G401 (cell line): ENCODE measurements at places on chromosomes 1 and 21. TPM values are rescaled to one million over a fixed set of nuclear protein-coding genes. Genes with fewer than 3 reads are reported as not detected.

Gene GPR37L1
- not detected in 2 replicates for total RNA-seq

Gene TMPRSS15
- 5.7 and 13.4 TPM in 2 replicates for total RNA-seq

Gene RGS18
- not detected in 2 replicates for total RNA-seq

Gene GPN2
- total RNA-seq, result 20.0 and 26.9 TPM in 2 replicates

Gene AIRE
- total RNA-seq, result 0.86 and 1.7 TPM in 2 replicates

Gene ANKRD34A
- 2.5 and 16.1 TPM in 2 replicates for total RNA-seq

Gene C1orf87
- not detected in 2 replicates for total RNA-seq

Gene CLCA4
- total RNA-seq, result not detected in 2 replicates

Gene ANKRD35
- total RNA-seq, result not detected in 2 replicates

Gene CORT
- total RNA-seq, result not detected in 2 replicates

Gene ATP1A4
- total RNA-seq, result not detected in 2 replicates

Gene CD1E
- total RNA-seq, result not detected in 2 replicates

Gene CHD5
- 12.0 and 13.5 TPM in 2 replicates for total RNA-seq

Gene KCNK2
- not detected in 2 replicates for total RNA-seq

Gene PTPN7
- total RNA-seq, result not detected in 2 replicates

Gene TCEANC2
- total RNA-seq, result 3.0 and 5.7 TPM in 2 replicates

- no peak for DNase-seq
Observed at GRCh38 chr1:182633657-182634281, 29.6 kb upstream of the RGS16 start.

DNA sequence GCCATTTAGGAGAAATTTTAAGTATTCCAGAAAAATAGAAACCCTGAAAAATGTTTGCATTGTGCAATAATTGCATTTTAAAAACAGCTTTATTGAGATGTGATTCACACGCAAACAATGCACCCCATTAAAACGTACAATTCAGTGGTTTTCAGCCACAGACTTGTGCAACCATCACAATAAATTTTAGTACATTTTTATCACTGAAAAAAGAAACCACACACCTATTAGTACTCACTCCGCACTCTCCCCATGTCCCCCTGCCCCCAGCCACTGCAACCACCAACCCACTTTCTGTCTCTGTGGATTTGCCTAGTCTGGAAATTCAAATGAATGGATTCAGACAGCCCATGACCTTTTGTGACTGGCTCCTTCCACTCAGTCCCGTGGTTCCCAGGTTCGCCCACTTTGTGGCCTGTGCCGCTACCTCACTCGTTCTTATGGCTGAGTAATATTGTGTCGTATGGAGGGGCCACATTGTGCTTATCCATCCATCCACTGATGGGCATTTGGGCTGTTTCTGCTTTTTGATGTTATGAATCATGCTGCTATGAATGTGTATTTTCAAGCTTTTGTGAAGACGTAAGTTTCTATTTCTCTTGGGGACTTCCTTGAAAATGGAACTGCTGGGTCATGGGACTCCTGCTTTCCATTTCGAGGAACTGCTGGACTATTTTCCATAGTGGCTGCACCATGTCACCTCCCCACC, 147.7 kb upstream of the ARHGEF16 start:
- no peak for DNase-seq

GRCh38 chr1:97833881-97834280, 87.0 kb downstream of the DPYD start:
- DNase-seq, result no peak

- DNase-seq, result no peak
Observed at GRCh38 chr1:208763971-208764370, 519.8 kb upstream of the PLXNA2 start.

- no peak for DNase-seq
Observed at GRCh38 chr1:221979444-221980032, 237.6 kb upstream of the DUSP10 start.

GRCh38 chr1:1345860-1346500, 3.2 kb downstream of the DVL1 start:
- DNase-seq, result no peak

- DNase-seq, result no peak
Observed at GRCh38 chr1:53406551-53407235, 52.5 kb upstream of the DMRTB1 start.

- no peak for DNase-seq
Observed at GRCh38 chr1:17304151-17304825, 3.7 kb upstream of the PADI4 start.

DNA sequence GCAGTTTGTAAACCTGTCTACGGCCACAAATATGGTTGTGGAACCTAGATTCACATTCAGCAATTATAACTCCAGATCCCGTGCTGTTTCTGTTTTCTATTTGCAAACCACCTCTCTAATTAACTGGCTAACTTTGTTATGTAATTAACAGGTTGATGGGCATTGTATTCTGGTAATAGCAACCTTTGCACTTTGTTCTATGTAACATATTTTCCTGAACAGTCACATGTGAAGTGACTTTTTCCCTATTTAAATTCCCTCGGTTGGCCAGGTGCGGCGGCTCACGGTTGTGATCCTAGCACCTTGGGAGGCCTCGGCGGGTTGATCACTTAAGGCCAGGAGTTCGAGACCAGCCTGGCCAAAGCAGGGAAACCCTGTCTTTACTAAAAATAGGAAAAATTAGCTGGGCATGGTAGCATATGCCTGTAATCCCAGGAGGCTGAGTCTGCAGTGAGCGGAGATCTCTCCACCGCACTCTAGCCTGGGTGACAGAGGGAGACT, 1.4 kb downstream of the ACADM start:
- peak; percentile 49 for DNase-seq

DNA sequence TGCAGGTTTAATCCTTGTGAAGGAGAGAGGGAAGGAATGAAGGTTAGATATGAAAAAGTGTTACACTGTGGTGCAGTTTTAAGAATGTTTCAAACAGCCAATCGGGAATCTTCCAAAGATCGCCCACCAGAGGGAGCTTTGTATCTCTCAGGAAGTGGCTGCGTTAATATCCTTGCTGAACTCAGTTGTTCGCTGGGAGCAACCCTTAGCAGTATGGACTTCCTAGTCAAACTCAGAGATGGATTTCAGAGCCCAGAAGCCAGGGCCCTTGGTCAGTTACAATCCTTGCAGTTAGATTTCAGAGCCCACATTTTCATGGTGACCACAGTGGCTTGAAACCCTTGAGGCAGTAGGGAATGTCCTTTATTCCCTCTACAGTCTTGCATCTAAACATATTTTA, 136.2 kb downstream of the NTNG1 start:
- peak; percentile 71 for DNase-seq

DNA sequence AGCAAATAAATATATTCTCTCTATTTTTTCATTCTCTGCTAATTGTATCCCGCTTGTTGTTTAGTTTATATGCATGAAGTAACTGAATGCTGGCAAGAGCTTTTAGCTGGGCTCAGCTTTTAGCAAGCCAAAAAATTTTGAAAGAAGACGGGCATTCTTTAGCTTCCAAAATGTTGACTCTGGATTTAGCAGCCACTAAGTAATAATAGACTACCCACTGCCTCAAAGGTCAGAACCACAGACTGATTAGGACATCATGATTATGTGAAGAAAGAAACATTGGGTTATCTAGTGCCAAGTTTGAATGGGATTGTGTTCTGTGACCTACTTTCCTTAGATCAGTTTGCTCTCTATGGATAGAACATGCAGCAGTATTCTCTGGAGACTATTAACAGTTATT, 80.3 kb upstream of the DPH5 start:
- peak; percentile 50 for DNase-seq

- DNase-seq, result no peak
Observed at GRCh38 chr1:46352363-46352762, 11.8 kb downstream of the NSUN4 start.

- DNase-seq, result peak; percentile 84
Observed at GRCh38 chr1:156656806-156657740, 15.2 kb downstream of the BCAN start.

DNA sequence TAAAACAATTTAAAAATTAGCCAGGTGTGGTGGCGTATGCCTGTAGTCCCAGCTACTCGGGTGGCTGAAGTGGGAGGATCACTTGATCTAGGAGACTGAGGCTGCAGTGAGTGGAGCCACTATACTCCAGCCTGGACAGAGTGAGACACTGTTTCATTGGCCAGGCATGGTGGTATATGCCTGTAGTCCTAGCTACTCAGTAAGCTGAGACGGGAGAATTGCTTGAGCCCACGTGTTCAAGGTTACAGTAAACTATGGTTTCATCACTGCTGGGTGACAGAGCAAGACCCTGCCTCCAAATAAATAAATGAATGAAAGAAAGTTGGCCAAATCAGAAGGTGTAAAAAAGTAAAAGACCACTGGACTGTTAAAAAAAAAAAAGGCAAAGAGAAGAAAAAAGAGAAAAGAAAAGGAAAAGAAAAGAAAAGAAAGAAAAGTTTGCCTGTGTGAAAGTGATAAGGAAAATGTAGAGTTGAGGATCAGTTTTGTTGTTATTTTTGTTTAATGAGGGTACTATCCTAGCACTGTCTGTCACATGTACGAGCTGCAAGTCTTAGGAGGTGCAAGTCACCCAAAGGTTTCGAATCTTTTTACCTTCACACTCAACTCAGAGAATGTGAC, 52.3 kb downstream of the LUZP1 start:
- no peak for DNase-seq

GRCh38 chr1:60101516-60101915, 27.9 kb upstream of the C1orf87 start:
- DNase-seq, result no peak

DNA sequence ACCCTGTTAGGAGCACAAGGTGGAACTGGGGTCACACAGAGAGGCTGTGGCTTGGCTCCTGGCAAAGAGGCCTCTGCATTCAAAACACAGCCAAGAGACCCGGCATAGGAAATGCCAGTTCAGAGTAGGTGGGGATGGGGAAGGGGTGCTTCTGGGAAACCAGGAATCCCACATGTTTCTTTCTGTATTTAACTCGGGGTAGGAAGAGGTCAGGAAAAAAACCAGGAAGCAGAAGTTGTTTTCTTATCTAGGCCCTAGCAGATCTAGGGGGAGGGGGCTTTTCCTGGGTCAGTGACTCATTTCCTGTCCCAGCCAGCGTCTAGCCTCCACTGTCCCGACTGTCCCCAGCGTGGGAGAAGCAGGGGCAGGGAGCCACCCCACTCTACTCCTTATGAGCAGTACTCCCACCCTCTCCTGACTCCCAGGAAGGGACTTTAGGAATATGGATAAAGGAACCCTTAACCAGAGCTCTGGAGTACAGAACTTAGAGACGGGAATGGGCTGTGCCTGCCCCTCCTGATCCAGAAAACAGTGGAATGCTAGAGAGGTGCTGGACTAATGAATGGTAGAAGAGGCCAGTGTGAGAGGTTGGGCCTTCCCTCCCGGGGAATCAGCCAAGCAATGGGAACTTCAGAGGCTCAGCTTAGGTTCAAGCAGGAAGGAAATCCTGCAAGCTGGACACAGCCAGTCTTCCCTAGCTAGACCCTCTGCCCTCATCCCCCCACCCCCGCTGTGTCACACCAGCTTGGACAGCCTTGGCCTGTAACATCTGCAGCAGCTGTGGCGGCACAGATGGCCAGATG, 5.7 kb downstream of the FHL3 start:
- no peak for DNase-seq

- peak; percentile 59 for DNase-seq
Observed at GRCh38 chr1:55141295-55141893, 73.8 kb downstream of the USP24 start.

GRCh38 chr21:14483296-14483695, 62.8 kb downstream of the SAMSN1 start:
- DNase-seq, result no peak

- peak; percentile 8 for DNase-seq
Observed at GRCh38 chr1:11320153-11320936, 47.3 kb downstream of the UBIAD1 start.

DNA sequence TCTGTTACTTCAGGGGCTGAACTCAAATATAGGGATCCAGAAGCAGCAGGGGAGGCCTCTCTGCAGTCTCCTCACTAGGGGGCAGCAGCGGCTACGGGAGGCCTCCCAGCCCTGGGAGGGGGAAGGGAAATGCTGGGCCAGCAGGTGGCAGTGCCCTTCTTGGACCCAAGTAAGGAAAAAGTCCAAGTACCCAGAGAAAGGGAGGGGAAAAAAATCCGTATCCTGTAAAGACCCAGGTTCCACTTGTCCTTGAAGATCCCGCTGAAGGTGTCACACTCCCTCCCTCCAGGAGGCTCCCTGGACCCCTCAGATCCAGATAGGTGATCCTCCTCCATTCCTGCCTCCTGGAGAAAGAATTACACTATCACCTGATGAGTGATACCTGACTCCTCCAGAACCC, 14.1 kb upstream of the NUAK2 start:
- DNase-seq, result peak; percentile 77

- DNase-seq, result no peak
Observed at GRCh38 chr1:208950206-208950605, 633.3 kb upstream of the CAMK1G start.

DNA sequence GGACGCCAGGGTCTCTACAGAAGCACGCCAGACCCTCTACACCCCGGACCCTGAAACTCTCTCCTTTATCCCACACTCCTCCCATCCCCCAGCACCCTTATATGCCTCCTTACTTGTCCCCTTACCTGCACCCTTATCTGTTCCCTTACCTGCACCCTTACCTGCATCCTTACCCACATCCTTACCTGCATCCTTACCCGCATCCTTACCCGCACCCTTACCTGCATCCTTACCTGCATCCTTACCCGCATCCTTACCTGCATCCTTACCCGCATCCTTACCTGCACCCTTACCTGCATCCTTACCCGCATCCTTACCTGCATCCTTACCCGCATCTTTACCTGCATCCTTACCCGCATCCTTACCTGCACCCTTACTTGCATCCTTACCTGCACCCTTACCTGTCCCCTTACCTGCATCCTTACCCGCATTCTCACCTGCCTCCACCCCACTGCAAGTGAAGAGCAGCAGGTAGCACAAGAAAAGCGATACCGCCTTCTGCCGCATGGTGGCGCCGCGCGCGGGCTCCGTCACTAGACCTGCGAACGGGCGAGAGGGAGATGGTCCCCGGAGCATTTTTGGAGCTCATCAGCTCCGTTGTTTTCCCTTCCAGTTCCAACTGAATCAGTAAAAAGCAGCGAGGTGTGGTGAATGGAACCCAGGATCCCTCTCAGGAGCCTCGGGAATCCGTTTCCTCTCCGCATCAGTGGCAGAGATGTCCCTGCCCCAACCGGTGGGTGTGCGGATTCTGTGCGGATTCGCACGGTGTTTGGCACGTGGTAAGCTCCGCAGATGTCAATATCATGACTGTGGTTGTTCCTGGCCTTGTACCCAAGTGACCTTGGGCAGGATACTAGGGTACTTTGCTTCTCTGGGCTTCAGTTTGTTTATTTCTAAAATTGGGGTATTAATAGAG, 2.9 kb downstream of the IFI6 start:
- DNase-seq, result peak; percentile 73

GRCh38 chr1:164804366-164804765, 245.4 kb downstream of the PBX1 start:
- DNase-seq, result no peak
